Stimulated activated naive B cell treated with anti-CD40 and anti-IgM and Interleukin-4, amounts not matched to agents 10 μg/mL and 1 μg/mL and 100 μg/mL, for 72 hours (primary cell): ENCODE measurements at places on chromosomes 12 and 14.

- no peak for DNase-seq
Measured at GRCh38 chr14:80477388-80478160, 266.3 kb upstream of the DIO2 start.

GRCh38 chr12:75712223-75712622, 200.8 kb upstream of the KRR1 start:
- DNase-seq, result no peak

DNA sequence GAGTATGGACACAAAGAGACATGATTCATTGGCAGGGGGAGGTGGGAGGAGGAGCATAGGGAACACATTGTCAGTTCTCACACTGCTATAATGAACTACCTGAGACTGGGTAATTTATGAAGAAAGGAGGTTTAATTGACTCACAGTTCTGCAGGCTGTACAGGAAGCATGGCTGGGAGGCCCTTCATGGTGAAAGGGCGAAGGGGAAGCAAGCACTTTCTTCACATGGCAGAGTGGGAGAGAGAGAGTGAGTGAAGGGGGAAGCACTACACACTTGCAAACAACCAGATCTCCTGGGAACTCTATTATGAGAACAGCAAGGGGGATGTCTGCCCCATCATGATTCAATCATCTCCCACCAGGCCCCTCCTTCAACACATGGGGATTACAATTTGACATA, 391.8 kb downstream of the BMP4 start:
- peak; percentile 9 for DNase-seq

- DNase-seq, result no peak
Measured at GRCh38 chr12:48072266-48072665, 33.6 kb downstream of the SENP1 start.

DNA sequence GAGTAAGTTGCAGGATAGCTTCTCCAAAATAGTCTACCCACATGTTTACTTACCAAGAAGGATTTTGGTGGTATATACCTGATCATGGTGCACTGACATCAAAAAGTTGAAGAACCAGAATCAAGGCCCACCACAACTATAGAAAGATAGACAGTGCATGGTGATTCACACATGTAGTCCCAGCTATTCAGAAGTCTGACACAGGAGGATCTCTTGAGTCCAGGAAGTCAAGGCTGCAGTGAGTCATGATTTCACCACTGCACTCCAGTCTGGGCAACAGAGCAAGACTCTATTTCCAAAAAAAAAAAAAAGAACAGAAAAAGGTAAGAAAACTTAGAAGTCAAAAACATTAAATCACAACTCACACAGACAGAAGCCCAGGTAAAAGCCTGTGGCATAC, 422.2 kb upstream of the FOXG1 start:
- no peak for DNase-seq

DNA sequence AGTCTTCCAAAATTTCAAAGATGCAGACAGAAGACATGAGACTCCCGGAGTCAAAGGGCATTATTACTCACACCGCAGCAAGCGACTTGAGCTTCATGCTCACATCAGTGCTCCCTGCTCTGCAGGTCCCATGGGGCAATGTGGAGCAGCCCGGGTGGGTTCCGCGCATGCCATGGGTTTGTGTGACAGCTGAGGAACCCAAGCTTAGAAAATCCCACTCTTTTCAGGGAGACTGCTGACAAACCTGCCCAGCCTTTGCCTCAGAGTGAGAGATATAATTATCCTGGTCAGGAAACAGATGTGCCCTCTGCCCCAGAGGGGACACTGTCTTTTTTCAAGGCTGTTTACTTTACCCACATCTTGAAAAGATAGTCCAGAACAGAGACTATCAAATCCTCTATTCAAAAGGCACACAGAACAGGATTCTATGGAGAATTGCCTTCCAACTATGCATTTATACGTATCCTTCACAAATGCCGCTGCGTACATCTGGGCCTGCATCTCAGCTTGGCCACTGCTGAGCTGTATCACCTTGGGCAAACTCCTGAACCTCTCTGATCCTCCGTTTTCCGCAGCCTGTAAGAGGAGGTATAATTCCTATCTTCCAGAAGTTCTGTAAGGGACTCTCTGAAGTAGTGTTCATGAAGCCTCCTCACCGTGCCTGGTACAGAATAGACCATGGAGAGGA, 16.0 kb downstream of the C14orf132 start:
- no peak for DNase-seq

DNA sequence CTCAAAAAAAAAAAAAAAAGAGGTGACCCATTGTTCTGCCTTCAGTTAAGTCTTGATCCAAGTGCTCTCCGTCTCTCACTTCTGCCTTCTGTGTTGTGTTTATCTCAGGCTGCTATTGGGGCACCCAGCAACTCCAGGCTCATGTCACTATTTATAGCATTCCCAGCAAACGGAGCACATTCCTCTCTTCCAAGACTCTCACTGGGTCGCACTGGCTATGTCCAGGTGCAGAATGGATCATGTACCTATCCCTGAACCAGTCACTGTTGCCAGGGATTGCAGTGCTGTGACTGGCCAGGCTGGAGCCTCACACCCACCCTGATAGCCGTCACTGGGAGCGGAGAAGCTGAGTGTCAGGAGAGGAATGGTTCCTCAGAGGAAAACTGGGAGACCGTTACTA, 31.2 kb downstream of the RHOF start:
- DNase-seq, result no peak

GRCh38 chr12:131592972-131593371, 117.9 kb upstream of the SFSWAP start:
- DNase-seq, result no peak

- DNase-seq, result peak; percentile 4
Measured at GRCh38 chr14:52267501-52268278, at the start of gene PTGDR. Gene PTGDR, plus strand, starts transcription at chr14:52267698. Its CDS starts 117 bp downstream, at chr14:52267815.

GRCh38 chr12:80939231-80939950, 1.7 kb upstream of the LIN7A start:
- no peak for DNase-seq

GRCh38 chr14:106436310-106436905, 910.0 kb downstream of the TMEM121 start:
- peak; percentile 8 for DNase-seq

GRCh38 chr12:91836264-91836663, 309.4 kb downstream of the BTG1 start:
- no peak for DNase-seq

GRCh38 chr14:87309557-87309956, 683.4 kb downstream of the GALC start:
- no peak for DNase-seq

DNA sequence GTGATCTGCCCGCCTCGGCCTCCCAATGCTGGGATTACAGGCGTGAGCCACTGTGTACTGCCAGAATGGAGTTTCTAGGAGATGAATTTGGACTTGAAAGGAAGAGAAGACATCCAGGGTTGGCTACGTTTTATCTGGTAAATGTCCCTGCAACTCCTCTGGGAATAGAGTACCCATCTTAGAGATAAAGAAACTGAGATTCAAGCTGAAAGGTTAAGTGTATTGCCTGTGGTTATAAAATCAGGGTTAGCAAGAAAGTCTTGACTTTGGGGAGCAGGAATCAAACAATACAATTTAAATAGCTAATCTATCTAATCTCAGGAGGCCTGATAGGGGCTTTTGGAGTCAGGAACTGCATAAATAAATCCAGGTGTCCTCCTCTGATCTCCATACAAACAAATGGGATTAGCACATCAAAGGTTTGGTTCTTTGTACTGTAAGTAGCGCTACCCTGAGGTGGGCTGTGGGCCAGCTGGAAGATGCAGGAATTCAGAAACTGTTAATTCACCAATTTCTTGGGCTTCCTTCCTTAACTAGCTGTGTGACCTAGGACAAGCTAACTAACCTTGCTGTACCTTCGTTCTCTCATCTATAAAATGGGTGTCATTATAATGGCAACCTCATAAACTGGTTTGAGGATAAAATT, 45.1 kb downstream of the TBX3 start:
- DNase-seq, result no peak

- DNase-seq, result no peak
Measured at GRCh38 chr12:54358191-54358944, 5.9 kb downstream of the GPR84 start.

DNA sequence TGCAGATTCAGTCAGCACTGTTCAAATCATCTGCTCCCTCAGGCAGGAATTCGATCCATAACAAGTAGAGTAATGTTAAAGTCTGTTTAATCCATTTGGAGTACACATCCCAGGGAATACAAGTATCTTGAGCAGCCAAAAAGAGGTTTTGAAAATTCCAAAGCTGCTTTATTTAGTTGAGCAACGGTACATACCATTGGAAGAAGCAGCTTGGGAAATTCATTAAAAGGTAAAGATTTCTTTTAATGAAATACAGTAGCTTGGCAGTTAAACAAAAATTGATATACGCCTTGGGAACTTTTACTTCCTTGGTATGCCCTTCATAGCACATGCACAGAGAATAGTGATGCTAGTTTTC, 153.8 kb downstream of the LRIG3 start:
- DNase-seq, result no peak

GRCh38 chr14:37673439-37673838, 78.0 kb downstream of the TTC6 start:
- no peak for DNase-seq

DNA sequence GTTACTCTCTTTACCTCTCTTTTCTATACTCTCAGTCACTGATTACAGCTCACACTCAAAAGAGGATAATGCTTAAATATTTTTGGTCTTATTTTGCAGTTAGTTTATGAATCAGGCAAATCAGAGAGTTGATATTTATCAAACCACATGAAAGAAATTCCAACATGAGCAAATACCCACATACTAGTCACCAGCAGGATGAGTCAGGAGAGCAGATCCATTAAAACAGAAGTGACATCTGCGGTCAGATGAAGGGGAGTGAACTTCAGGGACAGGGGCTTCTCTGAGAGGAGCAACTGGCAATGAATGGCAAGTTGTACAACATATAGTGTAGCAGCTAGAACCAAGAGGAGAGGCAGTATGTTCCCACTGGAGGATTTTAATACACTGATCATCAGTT, 258.7 kb downstream of the SYT10 start:
- no peak for DNase-seq

DNA sequence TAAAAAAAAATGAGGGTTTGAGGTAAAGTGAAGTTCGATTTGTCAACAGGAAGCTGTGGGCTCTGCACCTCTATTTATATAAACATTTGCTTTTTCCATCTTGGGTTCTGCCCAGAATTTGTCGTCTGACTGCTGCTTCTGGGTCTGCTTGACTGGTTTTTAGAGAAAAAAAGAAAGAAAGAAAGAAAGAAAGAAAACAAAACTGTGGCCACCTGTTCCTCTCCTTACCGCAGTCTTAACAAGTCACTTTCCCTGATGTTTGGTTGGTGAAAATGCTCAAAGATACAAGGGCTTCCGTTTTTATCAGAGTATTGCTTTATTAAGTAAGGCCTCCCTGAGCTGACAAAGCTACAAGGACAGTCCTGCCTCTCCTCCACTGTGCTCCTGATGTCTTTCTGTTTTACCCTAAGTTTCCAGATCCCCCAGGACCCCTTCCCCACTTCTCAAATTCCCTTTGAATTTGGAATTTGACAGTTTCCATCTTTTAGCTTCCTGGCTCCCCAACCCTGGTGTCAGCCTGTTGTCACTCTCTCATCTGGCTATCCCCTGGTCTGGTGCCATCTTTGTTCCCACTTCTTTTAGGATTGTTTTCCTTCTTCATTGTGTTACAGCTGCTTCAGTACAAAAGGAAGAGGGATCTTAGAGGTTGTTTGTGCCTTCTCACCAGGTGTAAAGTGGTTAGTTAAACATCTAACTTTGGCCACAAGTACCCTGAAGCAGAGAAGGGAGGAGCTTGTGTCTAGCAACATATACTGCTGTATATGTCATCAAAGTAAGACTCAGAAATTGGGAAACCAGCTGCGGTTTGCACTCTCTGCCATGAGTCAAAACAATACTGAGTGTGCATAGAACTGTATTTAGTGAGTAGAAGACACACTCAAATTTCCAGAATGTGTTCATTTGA, 18.0 kb downstream of the MFAP5 start:
- DNase-seq, result peak; percentile 54

- no peak for DNase-seq
Measured at GRCh38 chr12:39483597-39483996, 40.7 kb upstream of the KIF21A start.
